Immature natural killer cell (primary cell): ENCODE measurements at places on chromosomes 1 and 21. TPM values are rescaled to one million over a fixed set of nuclear protein-coding genes. Genes with fewer than 3 reads are reported as not detected.

The OR2T8 gene
- polyA plus RNA-seq, result not detected

The GJA9 gene
- polyA plus RNA-seq, result not detected

The FOXO6 gene
- not detected for polyA plus RNA-seq

- no peak for DNase-seq
Measured at GRCh38 chr1:207081088-207081487, 7.6 kb upstream of the C4BPB start.

DNA sequence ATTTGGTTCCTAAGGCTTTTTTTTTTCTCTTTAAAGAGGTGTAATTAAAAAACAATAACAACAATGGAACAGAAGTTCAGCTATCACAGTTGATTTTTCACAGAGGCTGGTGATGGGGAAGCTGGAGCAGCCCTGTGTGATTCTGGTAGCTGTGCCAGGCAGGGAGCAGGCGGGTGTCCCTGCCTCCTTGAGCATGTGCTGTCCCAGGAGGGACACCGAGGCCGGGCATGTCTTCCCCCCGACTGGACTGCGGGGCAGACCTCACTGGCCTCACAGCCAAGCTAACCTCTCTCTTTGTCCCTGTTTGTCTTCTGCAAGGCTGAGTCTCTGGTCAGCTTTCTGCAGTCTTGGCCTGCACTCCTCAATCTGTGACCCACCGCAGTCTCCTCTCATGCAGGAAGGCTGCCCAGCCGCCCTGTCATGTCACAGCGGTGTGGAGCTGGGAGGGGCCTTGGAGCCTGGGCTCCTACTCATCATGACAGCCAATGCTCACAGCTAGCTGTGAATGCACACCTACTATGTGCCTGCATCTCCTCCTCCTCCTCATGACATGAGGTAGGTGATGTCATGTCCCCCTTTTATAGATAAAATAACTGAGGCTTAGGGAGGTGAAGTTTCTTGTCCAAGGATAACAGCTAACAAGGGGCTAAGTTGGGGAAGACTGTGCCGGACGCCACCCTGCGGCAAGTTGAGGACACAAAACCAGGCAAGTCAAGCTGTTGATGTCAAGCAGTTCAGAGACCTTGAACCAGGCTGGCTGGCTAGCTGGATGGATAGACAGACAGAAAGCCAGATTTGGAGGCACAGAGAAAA, 10.3 kb upstream of the ACTL8 start:
- no peak for DNase-seq

DNA sequence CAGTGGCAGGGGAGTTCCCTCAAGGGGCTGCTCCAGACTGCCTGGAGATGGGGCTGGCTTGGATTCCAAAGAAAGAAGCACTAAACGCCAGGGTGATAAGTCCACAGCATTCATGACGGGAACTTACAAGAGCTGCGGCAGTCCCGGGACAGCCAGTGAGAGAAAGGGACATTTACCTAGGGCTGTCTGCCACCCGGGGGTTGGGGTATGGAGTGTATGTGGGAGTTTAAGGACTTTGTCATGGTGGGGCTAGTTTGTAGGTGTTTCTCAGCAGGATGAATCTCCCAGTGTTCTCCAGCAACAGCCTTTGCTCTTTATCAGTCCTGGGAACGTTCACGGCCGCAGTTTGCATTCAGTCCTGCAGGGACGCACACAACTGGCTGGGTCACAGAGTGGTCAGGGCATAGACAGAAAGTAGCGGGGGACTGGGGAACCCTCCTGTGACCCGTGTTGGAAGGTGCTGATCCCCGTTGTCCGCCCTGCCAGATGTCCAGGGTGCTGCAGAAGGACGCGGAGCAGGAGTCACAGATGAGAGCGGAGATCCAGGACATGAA, 41.4 kb upstream of the HMGN1 start:
- DNase-seq, result no peak

DNA sequence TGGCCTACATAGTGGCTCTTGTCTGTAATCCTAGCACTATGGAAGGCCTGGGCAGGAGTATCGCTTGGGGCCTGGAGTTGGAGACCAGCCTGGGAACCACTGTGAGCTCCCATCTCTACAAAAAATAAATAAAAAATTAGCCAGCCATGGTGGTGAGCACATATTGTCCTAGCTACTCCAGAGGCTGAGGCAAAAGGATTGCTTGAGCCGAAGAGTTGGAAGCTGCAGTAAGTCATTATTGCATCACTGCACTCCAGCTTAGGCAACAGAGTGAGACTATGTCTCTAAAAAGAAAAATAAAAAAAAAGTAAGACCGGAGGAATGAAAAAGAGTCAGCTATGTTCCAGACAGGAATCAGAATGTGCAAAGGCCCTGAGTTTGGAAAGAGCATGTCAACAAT, 115.3 kb downstream of the CYYR1 start:
- no peak for DNase-seq

GRCh38 chr1:201742955-201743805, 85.8 kb upstream of the IPO9 start:
- DNase-seq, result no peak

DNA sequence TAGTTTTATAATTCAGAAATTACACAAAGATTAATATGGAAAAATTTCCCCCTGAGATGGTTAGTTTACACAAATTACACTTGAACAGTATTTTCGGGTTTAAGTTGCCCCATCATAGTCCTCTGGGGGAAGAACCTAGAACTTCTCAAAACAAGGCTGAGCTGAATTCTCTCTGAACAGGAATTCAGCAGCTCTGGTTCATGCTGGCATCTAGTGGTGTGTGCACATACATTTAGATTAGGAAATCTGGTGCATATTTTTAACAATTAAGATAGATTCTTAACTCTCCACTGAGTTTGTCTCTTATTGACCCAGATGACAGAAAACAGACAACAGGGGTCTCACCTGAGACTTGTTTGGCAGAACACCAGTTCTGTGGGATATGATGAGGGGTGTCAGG, 410.7 kb downstream of the DSCAM start:
- no peak for DNase-seq

GRCh38 chr1:212224102-212224501, 61.1 kb upstream of the PPP2R5A start:
- no peak for DNase-seq

- DNase-seq, result no peak
Measured at GRCh38 chr1:216221260-216221700, 202.0 kb downstream of the USH2A start.

DNA sequence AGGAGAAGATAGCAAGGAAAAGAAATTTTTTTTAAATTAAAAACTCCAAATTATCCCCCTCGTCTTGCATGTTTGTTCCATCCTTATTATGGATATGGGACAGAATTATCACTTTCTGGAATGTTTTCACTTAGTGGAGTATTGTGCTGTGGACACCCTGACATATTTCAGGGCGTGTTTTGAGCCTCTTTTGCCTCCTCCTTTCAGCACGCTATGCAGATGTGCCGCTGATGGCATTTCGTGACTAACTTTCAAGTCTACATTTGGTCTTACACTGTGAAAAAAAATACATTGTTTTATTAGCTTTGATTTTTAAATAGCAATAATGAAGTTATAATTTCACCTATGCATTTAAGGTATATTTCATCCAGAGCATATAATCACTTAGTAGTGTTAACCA, 738.7 kb downstream of the LTN1 start:
- no peak for DNase-seq

GRCh38 chr1:86472767-86473166, 4.0 kb downstream of the CLCA1 start:
- DNase-seq, result no peak

DNA sequence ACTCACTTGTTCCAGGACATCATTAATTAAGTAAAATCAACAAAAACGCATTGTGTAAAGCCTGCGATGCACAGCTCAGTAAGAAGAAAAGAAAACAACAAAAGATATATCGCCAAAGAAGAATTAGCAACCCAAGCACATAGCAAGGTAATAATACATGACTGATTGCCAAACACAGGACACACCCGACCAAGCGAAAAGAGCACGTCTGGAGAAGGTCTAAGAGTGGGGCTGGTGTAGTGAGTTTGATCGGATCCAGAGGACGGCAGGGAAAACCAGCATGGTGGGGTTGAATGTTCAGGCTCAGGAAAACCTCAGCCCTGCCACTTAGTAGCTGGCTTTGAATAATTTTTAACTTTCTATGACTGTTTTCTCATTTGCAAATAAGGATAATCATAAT, 69.8 kb downstream of the JAK1 start:
- DNase-seq, result no peak

- no peak for DNase-seq
Measured at GRCh38 chr1:161076410-161076809, 6.7 kb upstream of the ARHGAP30 start.

GRCh38 chr1:65068202-65069010, 79.6 kb upstream of the AK4 start:
- DNase-seq, result peak; percentile 54
